ENCODE measurements at places on chromosomes 11 and 22.

GRCh38 chr11:46669711-46670139 lies 30.7 kb downstream of the ARHGAP1 start:
- DNase-seq: no peak

GRCh38 chr11:33291004-33291777 lies 34.0 kb downstream of the HIPK3 start:
- DNase-seq: no peak

DNA sequence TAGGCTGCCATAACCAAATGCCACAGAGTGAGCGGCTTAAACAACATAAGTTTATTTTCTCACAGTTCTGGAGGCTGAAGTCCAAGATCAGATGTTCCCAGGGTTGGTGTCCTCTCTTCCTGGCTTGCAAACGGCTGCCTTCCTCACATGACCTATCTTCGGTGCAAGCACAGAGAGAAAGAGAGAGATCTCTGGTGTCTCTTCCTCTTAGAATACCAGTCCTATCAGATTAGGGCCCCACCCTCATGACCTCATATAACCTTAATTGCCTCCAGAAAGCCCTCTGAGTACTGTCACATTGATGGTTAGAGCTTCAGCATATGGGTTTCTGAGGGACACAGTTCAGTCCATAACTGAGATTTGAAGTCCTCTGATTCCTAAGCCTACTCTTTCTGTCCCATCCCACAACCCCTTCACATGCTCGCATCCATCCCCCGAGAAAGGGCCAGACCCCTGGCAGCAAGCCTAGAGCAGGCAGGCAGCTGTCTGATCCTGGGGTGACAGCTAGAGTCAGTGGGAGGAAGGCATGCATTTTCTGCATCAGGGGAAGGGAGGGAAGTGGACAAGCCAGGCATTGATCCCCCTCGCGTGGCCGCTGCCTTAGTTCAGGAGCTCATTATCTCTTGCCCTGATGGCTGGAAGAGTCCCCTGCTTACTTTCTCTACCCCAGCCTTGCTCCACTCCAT lies 114.1 kb downstream of the FAR1 start:
- no peak for DNase-seq

DNA sequence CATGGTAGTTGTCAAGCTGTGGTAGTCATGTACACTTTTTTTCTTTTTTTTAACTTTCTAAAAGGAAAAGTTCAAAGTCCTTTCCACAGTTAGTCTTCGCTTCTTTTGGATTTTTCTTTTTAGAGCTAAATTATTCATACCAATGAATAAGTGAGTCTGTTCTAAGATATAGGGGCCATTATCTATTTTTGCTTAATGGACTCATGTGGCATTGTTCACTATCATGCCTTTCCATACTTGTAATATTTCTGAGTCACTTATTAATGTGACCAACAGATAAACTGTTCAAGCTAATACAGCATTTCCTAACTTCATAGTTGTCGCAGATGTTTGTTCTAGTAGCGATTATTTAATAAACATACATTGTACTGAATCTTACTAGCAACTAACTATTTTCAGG lies 8.0 kb upstream of the B3GNT6 start:
- DNase-seq: no peak

DNA sequence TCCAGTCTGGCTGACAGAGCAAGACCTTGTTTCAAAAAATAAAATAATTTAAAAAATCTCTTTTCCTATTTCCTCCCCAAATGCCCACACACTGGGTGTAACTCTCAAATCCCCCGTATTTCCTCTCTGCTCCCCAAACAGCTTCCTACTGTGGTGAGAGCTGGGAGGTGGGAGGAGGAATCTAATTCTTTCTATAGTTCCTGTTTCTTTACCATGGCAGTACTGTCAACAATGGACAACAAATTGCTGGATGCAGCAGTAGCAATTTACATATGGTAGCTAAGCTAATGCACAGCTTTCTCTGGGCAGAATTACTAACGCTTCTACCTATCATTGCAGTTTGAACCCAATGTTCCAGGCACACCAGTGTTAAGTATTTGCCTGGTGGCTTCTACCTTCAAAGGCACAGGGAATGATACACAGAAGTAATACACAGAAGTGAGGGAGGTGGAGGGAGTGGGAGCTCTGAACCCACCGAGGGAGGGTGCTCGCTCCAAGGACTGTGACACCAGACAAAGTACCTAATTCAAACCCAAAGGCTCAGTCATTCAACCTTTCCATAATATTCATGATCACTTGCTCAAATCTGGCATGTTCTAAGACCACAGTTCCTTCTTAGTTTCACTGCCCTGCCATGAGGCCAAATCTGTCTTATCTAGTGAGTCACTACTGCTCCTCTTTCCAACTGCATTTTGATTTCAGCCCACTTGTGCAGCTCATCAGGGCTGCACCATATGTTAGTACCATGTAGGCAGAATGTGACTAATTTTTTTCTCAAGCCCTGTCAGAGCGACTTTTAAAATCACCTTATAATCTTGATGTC lies 37.9 kb downstream of the CELF1 start:
- no peak for DNase-seq

Measured in GM12891 (cell line).